H4 (cell line): ENCODE measurements at places on chromosomes 4 and X. TPM values are rescaled to one million over a fixed set of nuclear protein-coding genes. Genes with fewer than 3 reads are reported as not detected.

ATP11C gene
- 30.4 and 34.9 TPM in 2 replicates for total RNA-seq

ZAR1 gene
- total RNA-seq, result not detected in 2 replicates

CENPVL2 gene
- total RNA-seq, result not detected in 2 replicates

PCYT1B gene
- total RNA-seq, result 0.10 and 0.46 TPM in 2 replicates

TRO gene
- total RNA-seq, result 13.9 and 16.3 TPM in 2 replicates

SOX3 gene
- total RNA-seq, result not detected in 2 replicates

SYNPO2 gene
- 0.45 and 0.95 TPM in 2 replicates for total RNA-seq

RRH gene
- not detected in 2 replicates for total RNA-seq

CYP4V2 gene
- total RNA-seq, result 13.6 and 22.0 TPM in 2 replicates

PABPC5 gene
- 4.9 and 7.6 TPM in 2 replicates for total RNA-seq

- DNase-seq, result no peak
Observed at GRCh38 chr4:88756149-88756548, 58.5 kb upstream of the NAP1L5 start.

DNA sequence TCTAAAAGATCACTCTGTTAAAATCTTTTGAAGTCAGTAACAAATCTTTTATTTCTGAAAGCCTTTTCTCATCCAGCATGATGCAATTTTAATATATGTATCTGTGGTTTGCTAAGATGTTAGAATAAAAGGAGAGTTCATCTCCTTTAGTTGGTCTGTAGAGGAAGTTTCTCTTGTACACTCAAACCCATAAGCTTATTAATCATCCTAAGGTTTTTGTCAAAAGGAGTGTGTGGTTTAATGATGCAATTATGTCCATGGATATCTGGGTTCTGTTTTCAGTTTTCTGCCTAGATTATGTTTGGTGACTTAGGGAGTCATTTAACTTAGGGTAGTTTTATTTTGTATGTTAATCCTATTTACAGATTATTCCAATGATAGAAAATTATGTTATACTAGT lies 52.1 kb upstream of the NDST4 start:
- no peak for DNase-seq

DNA sequence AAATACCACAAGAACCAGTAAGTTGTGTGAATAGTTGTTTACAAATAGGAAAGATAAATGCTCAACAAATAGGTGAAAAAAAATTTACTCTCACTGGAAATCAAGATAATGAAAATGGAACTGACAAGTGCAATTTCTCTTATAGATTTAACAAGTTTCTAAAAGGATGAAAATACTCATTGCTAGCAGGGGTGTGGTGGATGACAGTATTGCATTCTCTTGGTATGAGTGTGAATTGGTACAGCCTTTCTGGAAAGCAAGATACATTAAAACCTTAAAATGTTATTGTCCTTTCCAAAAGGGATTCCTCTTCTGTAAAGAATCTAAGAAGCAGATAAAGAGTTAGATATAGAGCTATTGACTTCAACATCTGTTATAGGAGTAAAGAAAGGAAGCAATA lies 240.0 kb upstream of the RPS6KA3 start:
- no peak for DNase-seq

DNA sequence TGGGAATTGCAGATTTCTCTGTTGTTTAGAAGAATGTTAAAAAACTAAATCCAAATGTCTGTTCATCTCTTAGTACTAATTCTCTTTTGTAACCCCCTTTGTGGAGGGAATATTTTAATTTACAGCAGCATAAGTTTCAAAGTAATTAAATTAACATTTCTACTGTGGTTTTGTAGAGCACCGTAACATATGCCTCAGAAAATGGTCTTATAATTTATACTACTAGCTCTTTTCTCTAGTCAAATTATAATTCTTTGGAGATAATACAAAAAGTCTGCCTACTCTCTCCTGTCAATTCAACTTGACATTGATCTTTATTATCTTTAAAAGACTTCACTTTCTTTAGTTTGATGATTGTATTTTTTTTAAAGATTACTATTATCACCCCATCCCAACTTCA lies 759.0 kb downstream of the ADGRL3 start:
- no peak for DNase-seq

DNA sequence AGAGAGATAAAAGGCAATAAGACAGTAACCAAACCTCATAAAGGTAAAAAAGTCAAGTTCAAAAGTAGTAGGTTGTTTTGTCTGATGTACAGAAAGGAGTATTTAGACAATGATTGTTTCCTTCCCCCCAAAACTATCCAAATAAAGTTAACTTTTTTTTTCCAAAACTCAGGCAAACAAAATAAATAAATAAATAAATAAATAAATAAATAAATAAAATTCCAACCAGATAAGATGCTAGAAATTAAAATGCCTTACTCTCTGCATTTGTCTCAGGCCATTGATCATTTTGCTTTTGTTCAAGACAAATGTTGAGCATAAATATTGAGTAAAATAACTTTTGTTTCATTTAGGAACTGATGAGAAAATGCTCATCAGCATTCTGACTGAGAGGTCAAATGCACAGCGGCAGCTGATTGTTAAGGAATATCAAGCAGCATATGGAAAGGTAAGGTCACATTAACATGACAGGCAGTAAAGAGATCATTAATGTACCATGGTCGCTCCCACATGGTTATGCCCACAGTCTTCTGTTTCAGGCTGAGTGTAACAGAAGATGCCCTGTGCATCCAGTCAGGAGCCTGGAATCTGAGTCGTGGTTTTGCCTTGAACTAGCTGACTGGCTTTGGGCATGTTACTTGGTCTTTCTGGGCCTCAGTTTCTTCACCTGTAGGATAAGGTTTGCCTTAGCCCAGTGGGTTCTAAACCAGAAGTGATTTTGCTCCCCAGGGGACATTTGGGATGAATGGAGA lies 27.3 kb downstream of the ANXA3 start:
- no peak for DNase-seq

- DNase-seq, result no peak
Observed at GRCh38 chr4:40530961-40531635, 98.6 kb downstream of the RBM47 start.

- no peak for DNase-seq
Observed at GRCh38 chrX:9997524-9997923, 30.4 kb downstream of the CLDN34 start.

DNA sequence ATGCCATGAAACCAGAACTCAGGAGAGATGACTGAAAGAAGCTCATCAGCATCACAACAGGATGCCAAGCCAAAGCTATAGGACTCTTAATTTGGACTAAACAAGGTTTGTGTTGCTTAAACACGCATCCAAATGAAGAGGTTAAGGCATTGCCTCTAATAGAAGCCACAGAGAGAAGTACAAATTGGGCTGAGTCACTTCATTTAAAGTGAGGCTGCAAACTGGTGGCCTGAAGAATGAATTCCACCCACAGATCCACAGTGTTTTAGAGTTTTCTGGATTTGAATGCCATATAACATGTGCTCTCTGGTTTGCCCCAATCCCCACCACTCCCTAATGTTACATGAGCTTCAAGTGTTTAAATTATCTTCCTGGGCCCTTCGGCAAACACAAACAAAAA lies 103.5 kb downstream of the FIP1L1 start:
- no peak for DNase-seq

GRCh38 chr4:77163641-77164040 lies 6.6 kb downstream of the CCNG2 start:
- DNase-seq, result no peak

DNA sequence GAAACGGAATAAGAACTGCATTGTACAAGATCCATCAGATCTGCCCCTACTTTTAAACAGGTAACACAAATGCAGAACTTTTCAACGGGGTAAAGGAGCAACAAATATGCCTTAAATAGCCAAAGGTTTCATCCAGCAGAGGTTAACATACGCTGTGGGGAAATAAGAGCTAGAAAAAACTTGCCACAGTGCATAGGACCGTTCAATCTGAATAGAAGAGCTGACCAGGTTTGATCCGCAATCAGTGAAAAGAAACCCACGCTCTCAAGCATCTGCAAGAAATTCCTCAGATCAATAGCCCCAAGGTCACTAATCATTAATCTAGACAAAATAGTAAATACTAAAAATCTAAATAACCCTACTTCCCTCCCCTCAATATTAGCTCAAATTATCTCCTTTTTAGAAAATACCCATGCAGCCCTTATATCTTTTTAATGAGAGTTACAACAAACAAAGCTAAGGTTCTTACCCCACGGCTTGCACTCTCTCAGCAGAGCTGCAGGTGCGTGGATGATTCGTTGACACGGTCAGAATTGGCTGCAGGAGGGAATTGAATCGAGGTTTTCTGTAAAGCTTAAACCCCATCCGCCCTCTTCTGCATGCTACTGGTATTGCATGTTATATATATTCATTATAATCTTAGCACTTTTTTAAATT lies at the start of gene TLR10:
TSS of gene TLR10 (minus strand) at position 539 of the 657 bp plus-strand sequence. CDS start 7,400 bp downstream, outside the sequence.
- DNase-seq, result peak; percentile 46

- DNase-seq, result no peak
Observed at GRCh38 chr4:182600856-182601255, 316.3 kb downstream of the DCTD start.

- no peak for DNase-seq
Observed at GRCh38 chrX:37679888-37680287, 5.7 kb upstream of the XK start.

DNA sequence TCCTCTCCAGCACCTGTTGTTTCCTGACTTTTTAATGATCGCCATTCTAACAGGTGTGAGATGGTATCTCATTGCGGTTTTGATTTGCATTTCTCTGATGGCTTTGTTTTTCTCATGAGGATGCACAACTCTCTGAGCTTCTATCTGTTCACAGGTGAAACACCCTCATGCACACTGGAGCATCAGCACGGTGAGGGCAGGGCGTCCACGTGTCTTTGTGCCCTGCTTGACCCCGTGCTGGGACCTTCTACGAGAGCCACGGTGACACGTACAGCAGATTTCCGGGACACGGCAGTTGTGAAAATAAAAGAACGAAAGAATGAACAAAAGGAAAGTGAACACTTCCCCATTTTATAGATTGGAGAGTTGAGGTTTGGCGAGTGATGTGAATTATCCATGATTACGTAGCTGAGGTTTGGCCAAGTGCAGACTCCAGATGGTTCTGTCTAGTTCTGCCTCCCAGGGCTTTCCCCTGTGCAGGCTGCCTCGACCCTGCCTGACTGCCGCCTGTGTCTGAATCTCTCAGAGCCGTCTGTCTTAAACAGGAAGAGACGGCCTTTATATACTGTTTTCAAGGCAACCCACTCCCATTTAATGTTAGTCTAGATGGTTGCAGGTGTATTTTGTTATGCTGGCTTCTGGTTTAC lies 67.8 kb upstream of the SORBS2 start:
- DNase-seq, result no peak

DNA sequence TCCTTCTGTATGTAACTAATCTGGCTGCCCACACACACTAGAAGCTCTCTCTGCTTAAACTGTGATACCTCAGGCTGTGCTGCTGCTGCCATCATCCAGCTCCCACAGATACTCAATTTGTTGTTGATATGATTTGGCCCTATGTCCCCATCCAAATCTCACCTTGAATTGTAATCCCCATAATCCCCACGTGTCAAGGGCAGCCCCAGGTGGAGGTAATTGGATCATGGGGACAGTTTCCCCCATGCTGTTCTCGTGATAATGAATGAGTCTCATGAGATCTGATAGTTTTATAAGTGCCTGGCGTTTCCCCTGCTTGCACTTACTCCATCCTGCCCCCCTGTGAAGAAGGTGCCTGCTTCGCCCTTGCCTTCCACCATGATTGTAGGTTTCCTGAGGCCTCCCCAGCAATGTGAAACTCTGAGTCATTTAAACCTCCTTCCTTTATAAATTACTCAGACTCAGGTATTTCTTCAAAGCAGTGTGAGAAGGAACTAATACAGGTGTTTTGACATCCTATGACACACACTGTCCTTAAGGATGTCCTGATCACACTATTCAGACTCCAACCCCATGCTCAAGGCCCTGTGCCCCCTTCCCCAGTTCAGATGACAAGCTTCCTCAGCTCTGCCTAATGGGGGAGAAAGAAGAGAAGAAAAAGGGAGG lies 2.9 kb upstream of the ATOH1 start:
- DNase-seq, result no peak

DNA sequence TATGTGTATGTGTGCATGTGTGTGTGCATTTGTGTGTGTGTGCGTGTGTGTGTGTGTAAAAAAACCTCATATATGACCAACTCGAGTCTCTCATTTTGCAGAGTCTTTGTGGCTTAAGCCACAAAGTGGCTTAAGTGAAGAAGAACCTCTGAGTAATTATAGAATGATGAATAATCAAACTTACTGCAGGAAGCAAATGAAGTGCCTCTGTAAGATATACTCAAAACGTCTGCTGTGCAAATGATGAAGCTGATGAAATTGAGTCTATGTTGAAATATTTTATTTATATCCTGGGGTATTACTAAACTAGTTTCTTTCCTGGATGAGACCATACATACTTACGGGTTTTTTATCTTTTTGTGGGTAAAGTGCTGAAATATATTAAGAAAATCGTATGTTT lies 1198.7 kb downstream of the PCDH7 start:
- peak; percentile 49 for DNase-seq

DNA sequence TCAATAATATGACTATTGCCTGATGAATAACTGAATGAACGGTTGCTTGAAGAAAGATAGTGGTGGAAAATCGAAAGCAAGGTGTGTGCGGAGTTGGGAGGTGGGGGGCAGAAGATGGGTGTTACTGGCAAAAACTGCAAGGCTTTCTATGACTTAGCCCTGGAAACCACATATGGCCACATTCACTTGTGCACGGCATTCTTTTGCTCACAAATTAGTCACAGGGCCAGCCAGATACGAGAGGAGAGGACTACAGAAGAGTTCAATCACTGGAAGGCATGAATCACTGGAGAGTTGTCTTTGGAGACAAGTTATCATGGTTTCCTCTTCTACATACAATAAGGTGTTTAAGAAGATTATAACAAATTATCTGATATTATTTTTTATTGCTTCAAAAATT lies 626.5 kb upstream of the CPEB2 start:
- DNase-seq, result no peak

- DNase-seq, result no peak
Observed at GRCh38 chr4:146176891-146177290, 1.4 kb downstream of the LSM6 start.
